ENCODE measurements at places on chromosomes 13 and 19.
A peak's percentile ranks its signal among the peaks of the same experiment; 100 is the strongest.

DNA sequence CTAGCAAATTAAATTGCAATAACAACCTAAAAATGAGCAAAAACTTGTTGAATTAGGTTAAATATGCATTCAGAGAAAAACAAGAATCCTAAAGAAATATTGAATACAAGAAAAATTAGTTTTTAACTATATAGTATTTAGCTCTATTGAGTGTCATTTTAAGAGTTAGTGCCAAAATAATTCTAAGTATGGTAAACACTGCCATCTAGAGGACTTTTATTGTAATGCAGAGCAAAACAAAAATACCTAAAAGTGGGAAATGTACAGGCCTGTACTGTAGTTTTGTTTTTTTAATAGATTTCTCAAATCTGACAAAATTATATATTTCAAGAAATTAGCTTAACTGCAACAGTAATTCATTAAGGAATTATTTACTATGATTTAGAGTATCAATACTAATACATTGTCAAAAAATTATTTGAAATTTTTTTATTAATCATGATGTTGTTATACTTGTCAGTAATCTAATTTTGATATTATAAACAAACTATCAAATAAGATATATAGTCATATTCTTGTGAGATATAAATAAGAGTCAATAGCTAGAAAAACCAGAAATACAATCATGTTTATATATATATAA is 8.2 kb upstream of the PCDH9 start:
- no peak for DNase-seq

- no peak for DNase-seq
Observed at GRCh38 chr13:49776871-49777270, 15.6 kb downstream of the KPNA3 start.

DNA sequence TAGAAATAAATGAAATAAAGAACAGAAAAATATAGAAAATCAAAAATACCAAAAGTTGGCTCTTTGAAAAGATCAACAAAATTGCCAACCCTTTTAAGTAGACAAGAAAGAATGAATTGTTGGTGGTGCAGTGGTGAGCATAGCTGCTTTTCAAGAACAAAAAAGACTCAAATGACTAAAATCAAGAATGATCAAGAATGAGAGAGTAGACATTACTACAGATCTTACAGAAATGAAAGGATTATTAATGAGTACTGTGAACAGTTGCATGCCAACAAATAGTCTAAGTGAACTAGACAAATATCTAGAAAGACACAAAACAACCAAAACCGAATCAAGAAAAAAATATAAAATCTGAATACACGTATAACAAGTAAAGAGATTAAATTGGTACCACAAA is 53.9 kb downstream of the FNDC3A start:
- no peak for DNase-seq

DNA sequence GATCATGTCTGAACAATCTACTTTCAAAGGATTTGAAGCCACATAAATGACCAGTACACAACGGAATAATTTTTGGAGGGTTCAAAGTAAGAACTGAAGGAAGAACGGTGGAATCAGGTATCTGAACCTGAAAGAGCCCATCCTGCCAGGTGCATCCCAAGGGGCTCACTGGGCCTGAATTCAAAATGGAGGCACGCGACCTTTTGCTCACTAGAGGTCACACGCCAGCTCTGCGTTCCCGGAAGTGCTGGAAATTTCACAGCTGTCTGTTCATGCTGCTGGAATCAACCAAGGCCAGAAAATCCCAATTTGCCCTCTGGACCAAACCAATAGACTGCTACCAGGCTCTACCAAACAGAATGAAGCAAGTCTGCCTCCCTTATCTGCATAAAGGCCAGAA is 4.2 kb upstream of the RASA3 start:
- DNase-seq = no peak

DNA sequence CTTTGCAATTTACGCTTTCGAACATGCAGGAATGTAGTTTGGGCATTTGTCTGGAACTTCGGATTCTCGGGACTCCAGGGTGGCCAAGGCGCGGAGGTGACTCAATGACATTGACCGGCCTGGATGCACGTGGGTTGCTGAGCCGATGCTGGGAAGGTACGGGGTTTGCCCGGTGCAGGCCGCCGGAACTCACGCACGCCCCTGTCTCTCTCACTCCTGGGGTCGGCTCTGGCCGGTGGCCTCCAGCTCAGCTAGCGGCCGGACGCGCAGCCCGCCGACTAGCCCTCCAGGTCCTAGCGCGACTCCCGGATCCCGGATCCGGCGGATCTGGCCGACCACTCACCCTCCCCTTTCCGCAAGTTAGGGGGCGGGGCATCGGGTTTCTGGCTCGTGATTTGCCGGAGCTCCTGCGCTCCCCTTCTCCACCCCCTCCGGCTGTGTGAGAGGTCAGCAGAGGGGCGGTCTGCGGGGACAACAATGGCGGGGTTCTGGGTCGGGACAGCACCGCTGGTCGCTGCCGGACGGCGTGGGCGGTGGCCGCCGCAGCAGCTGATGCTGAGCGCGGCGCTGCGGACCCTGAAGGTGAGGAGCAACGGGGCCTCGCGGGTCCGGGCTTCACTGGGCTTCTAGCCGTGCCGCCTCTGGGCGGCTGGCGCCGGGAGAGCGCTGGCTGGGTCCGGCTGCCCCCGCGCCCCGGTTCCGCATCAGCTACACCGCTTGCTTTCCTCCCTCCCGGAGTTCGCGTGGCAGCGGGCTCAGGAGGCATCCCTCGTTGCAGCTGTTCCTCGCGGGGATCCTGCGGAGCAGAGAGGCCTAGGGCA is at the start of gene PCCA:
TSS of gene PCCA (plus strand) at position 450 of the 821 bp plus-strand sequence. CDS start at position 478, 28 bp downstream.
- DNase-seq = peak; percentile 38

All from stimulated activated CD8-positive, alpha-beta memory T cell treated with anti-CD3 and anti-CD28 coated beads, Interleukin-4, amount 100 ng/mL, for 1 hour (primary cell).